ENCODE measurements at places on chromosomes 6 and 20. TPM values are rescaled to one million over a fixed set of nuclear protein-coding genes. Genes with fewer than 3 reads are reported as not detected.

WTAP gene
- 22.3 TPM for polyA plus RNA-seq

PAK5 gene
- 0.06 TPM for polyA plus RNA-seq

TRIM31 gene
- polyA plus RNA-seq = 0.07 TPM

DNA sequence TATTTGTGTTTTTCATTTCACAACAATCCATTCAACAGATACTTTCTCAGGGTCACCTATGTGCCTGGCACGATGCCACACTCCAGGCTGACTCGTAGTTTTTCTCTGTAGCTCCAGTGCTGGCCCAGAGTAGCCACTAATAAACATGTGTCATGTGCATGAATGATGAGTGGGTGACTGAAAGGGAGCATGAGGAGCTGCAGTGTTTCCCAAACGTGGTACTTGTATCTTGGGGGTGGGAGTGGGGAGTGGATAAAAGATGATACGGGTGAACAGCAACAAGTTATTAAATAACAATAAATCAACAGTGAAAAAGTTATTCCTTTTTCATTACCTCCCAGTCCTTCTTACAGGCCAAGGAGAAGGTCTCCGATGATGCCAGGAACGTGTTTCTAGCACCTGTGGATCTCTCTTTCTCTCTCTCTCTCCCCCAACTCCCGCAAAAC, 17.1 kb downstream of the SRXN1 start:
- peak; percentile 34 for DNase-seq

DNA sequence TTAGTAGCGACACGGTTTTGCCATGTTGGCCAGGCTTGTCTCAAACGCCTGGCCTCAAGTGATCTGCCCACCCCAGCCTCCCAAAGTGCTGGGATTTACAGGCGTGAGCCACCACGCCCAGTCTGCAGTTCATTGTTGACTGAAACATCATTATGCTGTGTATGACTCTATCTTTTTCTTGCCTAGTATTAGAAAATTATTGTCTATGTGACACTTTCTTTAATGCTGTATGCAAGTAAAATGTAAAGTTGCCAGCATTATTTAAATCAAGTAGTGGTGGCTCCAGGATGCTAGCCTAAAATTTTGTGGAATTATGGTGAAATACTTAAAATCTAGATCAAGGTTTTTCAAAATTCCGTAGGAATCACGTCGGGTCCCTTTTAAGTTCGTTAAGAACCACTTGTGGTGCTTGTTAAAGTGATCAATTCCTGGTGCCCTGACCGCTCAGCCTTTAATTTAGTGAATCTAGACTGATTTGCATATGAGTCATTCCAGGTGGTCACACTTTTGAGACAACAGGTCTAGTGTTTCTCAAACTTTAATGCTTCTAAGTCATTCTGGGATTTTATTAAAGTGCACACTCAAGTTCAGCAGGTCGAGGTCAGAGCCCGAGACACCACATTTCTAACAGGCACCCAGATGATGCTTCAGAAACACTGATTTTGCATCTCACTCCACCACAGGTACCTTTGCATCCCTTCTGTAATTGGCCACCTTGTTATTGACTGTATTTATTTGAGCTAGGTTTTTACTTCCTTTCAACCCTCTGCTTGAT, 132.6 kb upstream of the MTHFD1L start:
- DNase-seq = no peak

DNA sequence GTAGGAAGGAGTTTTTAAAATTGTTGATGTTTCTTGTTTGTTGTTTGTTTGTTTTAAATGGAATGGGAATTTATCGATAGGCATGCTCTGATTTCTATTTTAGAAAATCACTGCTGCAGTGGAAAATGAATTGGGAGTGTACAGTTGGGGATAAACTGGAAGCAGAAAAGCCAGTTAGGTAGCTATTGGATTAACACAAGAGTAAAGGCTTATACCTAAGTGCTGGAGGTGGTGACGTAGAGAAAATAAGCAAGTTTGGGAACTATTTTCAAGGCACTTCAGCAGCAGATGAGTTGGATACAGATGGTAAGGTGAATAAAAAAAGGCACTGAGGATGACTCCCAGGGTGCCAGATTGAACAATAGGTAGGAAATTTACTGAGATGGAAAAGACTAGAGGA, 164.9 kb downstream of the PLCB4 start:
- no peak for DNase-seq
